ENCODE measurements at places on chromosomes 12 and 14.

GRCh38 chr12:109925185-109925840, 25.2 kb downstream of the TCHP start:
- no peak for DNase-seq

DNA sequence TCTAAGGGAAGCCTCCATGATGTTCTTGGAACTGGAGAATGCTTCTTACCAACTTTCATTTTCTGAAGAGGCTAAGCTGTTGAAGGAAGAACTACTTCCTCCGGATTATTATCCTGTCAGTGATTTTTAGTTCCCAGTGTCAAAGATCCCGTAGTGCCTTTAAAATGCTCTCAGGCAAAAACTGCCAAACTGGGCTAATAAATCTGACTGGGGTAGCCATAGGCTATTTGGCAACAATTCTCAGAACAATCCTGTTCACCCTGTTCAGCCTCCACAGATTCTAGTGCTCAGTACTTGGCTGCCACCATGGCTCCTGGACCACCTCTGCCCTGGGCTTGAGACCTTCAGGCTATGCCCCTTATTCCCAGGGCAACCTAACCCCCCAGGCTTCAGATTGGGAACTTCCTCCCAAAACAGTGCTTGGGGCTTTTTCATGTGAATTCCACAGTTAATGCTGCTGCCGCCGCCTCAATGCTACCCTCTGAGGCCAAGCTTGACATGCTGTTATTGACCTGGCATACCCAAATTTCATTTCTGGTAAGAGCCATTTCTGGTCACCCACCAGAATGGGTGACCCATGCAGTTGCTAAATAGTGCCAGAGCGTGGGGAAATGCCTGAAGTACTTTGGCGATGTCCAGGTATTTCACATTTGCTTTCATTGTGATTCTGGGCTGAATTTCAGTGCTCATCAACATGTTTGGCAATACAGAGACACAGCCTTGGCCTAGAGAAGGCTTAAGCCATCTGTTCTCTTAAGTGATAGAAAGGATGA, 110.0 kb upstream of the ARHGAP5 start:
- no peak for DNase-seq

DNA sequence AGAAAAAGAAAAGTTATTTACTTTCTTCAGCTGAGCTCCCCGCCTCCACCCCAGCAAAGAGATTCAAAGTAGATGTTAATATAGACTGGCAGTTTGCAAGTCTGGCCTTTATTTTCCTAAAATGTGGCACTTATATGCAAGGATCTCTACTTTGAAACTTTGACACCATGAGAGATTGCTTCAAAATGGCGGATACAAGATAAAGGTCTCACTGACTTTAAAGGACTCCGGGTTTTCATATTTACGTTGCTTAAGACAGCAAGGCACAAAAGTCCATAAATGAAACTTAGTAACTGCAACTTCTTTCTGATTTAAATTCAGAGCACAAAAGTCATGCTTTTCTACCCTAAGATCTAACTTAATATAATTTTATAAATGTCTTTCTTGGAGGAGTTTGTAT, 3.5 kb downstream of the OTX2 start:
- no peak for DNase-seq

DNA sequence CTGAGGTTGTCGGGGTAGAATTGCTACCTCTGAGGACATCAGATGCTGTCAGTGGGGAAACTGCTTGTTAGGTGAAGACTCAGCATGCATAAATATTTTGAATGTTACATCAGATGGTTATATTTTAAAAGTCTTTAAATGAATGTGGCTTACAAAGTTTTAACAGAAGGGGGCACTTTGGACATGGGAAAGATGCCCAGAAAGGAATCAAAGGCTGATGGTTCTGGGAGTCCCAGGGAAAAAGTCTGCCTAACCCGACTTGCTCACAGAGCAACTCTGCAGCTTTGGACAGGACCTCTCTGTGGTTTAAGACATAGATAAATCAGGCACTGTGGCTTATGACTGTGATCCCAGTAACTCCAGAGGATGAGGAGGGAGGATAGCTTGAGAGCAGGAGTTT, 474.9 kb downstream of the ATP23 start:
- peak; percentile 73 for DNase-seq

GRCh38 chr14:104137297-104138097, 890 bp upstream of the KIF26A start:
- peak; percentile 92 for DNase-seq

GRCh38 chr12:85156569-85156968, 120.4 kb downstream of the LRRIQ1 start:
- no peak for DNase-seq

DNA sequence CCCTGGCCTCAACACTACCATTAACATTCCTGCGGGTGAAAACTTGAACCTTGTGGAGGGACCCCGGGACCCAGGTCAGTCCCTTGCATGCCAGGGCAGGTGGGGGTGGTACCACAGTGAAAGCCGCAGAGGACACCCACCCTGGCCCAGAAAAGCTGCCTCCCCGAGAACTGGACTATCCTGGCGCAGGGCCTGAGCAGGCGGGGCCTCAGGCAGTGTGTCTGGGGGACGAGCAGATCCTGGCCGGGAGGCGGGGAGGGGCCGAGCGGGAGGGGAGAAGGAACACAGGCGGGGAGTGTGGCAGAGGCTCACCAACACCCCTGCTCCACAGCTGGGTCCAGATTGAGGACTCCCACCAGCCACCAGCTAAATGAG, 10.0 kb downstream of the AHNAK2 start:
- DNase-seq, result peak; percentile 77

DNA sequence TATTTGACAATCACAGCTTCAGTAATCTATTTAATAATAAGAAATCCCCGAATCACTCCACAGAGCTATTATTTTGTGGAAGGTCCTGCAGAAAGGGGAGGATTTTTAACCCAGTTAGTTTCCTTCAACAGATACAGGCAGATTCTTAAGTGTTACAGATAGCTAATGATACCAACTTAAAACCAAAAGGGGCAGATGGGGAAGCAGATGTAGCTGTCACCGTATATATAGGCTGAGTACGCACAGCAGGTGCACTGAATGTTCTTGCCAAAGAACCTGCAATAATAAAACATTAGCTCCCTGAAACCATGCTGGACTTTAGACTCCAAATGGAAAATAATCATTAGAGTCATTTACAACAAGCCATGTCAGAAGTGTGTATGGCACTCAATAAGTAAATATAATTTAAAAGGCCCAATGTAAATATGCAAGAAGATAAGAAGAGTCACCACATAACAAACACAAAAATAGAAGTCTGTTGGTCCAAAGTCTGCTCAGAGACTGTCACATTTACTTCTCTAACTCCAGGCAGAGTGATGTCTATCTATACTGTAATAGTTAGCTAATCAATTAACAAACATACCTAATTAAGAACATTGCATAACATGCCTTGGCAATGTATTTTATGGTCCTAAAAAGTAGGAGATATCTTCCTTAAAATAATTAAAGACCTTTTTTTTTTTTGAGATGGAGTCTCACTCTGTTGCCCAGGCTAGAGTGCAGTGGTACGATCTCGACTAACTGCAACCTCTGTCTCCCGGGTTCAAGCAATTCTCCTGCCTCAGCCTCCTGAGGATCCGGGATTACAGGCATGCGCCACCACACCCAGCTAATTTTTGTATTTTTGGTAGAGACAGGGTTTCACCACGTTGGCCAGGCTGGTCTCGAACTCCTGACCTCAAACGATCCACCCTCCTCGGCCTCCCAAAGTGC, 78.8 kb downstream of the SEC23A start:
- no peak for DNase-seq

GRCh38 chr14:73055251-73055650, 3.1 kb upstream of the RBM25 start:
- DNase-seq, result no peak

DNA sequence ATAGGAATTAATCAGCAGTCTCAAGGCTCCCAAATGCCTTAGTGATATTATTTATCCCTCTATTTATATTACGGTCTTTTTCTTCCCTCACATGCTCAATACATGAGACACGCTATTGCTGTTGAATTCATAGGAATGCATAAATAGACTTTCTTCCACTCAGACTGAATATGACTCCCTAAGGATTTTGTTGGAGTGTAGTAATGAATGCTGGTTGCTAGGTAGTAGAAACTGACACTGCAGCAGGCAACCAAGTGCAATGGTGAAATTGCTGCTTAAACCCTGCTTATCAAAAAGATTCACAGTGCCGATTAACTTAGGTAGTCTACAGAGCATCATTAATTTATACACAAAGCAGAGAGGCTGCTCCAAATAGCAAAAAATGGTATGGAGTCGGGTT, 168.2 kb downstream of the KCNC2 start:
- no peak for DNase-seq

GRCh38 chr14:58863661-58864345, 226.0 kb downstream of the DACT1 start:
- no peak for DNase-seq

- DNase-seq, result no peak
These were observed 26.2 kb upstream of the KTN1 start for GRCh38 chr14:55553791-55554190.

- no peak for DNase-seq
These were observed 3.2 kb upstream of the PYGL start for GRCh38 chr14:50947446-50947845.

- DNase-seq, result no peak
These were observed 163.1 kb upstream of the EGLN3 start for GRCh38 chr14:34113991-34114390.

GRCh38 chr12:115433014-115433634, 749.1 kb upstream of the TBX3 start:
- no peak for DNase-seq

DNA sequence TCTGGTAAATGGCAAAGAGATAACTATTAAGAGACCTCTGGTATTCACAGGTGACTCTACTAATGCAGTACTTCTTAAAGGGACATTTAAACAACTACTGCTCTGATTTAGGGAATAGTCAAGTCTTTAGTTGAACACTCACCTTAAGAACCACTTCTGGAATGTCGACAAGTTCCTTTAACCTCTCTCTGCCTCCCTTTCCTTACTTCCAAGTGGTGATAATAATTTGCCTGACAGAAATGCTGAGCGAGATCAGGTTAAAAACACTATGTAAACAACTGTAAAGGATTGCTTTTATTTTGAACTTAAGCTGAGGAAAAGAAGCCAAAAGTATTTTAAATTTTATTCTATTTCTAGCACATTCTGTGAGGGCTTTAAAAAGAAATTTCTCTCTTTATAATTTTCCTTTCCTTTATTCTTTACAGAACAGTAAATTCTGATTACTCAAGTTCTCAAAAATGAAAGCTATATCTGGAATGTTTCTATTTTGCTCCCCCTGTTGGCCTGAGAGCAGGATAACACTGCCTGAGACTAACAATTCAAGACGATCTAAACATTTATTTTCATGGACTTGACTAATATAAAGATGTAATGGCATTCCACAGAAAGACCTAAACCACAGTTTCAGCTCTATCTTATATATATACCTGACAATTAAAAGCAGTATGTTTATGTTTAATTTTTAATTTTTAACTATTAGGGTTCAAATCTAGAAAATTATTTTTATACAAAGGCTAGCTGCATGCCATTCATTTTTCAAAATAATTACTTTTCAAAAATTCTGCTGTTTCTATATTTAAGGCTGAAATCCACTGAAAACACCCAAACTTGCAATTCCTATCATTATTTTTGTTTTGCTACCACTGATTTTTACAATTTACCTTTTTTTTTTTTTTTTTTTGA, 29.2 kb downstream of the ZCCHC8 start:
- DNase-seq, result peak; percentile 51

All from AG20443 (cell line).